ENCODE measurements at places on chromosomes 4 and X.
A peak's percentile ranks its signal among the peaks of the same experiment; 100 is the strongest.

GRCh38 chr4:112896609-112897190, 152.8 kb upstream of the ANK2 start:
- no peak for DNase-seq

DNA sequence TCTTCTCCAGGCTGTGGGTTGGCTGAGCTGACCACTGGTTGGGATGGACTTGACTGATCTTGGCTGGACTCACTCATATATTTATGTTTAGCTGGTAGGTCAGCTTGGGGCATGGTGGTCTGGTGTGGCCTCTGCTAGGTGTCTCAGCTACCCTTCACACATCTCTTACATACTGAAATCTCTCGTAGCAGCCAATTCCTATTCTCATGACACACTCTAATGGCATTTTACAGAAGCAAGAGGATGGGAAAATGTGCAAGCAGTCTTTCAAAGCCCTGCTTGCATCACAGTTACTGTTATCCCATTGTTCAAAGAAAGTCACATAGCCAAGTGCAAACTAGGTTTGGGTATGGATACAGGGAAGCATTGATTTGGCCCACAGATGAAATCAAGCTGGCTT, 55.5 kb upstream of the PCDH18 start:
- DNase-seq = no peak

DNA sequence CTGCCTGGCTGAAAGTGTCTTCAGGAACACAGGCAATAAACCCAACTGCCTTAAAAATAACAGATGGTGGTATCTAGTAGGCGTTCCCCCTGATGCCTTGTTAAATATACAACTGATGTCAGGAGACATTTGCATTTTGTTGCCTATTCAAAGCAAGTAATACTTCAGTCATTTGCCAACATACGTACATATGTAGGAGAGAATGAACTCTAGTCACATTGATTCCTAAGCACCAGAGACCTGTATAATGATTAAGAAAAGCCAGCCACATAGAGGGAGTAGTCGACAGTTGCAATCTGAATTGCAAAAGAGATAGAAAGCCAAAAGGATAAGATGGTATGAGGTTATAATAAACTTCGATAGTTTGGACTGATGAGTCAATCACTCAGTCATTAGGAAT, 191.0 kb upstream of the EMCN start:
- DNase-seq = no peak

DNA sequence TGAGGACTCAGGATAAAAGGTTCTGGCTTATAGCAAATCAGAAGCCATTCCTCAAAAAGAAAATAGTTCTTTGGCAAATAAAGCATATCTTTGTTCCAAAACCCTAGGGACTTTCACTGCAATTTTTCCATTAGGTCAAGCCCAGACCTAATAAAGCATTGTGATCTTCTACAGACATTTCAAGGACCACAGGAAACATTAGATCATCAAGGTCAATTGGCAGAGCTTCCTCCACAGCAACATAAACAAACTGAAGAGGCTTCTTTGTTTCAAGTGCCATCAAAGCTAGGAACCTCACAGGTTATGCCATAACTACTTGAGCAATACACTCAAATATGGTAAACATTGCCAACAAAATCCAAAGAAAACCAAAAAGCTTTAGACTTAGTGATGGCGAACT, 144.9 kb downstream of the ANXA5 start:
- DNase-seq = no peak

DNA sequence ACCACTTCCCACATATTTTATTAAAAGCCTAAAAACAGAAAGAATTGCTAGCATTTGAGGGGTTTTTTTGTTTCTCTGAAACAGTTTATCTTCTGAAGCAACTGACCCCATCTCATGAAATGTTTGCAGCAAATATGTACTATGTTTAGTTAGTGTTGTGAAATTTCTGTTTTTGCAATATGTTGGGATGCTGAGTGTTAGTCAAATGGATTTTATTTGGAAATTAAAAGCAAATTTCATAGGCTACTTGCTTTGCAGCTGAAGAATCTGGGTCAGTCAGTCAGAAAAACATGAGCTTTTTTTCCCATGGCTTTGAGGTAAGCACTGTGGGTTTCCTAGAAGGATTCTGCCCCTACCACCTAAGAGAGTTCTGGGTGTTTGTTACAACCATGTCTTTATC, 184.9 kb upstream of the DKK2 start:
- DNase-seq = no peak

DNA sequence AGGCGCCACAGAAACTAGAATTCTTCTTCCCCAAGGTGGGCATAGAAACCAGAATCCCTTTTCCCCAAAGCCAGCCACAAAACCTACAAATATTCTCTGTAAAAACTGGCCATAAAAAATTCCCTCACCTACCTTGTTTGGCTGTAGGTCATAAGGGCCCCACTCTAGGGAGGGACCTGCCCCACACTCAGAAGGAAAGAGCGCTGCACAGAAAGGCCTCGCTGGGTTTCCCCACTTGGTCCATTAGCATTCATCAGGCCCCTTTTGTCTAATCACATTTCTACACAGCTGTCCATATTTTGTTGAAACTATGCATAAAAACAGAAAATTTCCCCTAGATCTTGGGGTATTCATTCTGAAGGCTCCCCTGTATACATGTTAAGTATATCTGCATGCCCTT, 54.1 kb downstream of the PHKA2 start:
- DNase-seq = no peak

GRCh38 chr4:123236606-123237005, 160.0 kb upstream of the SPRY1 start:
- no peak for DNase-seq

GRCh38 chr4:930028-930551, 2.0 kb downstream of the GAK start:
- DNase-seq = no peak

DNA sequence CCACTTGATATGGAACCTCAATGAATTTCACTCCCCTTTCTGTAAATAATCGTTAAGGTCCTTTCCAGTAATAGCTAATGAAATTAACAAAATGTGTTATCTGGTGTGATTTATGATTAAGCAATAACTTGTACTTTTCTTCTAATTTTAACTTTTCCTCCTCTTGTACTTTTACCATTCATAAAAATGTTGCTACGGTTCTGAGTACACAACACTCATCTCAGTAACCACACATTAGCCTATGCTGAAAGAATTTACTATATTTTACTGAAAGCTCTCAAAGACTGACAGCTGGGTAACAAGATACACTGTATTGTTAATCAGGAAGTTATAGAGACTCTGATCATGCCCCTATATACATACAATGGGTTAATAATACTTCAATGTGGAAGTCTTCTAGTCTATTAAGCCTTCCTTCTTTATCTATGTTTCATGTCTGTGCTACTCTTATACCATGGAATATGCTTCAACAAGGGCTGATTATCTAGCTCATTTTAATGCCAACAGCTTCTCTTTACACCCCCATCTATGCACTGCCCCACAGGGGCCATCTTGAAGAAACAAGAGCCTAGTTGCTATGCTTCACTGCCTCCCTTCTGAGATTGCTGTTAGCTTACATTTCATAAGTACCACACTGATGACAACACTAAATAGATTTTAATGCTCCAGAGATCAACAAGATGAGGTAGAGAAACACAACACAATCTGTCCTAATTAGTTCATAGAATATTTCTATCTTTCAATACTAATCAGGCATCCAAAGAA, 39.1 kb downstream of the LAMP2 start:
- peak; percentile 9 for DNase-seq

GRCh38 chr4:158826057-158826456, 57.2 kb downstream of the FNIP2 start:
- no peak for DNase-seq

DNA sequence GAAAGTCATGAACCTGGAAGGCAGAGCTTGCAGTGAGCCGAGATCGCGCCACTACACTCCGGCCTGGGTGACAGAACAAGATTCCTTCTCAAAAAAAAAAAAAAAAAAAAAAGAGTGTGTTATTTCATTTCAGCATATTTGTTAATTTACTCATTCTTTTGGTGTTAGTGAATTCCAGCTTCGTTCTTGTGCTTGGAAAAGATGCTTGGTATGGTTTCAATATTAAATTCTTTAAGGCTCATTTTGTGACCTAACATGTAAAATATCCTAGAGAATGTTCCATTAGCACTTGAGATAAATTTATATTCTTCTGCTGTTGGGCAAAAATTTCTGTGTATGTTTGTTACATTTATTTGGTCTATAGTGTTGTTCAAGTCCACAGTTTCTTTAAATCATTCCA, 66.8 kb downstream of the SPIN3 start:
- DNase-seq = no peak

DNA sequence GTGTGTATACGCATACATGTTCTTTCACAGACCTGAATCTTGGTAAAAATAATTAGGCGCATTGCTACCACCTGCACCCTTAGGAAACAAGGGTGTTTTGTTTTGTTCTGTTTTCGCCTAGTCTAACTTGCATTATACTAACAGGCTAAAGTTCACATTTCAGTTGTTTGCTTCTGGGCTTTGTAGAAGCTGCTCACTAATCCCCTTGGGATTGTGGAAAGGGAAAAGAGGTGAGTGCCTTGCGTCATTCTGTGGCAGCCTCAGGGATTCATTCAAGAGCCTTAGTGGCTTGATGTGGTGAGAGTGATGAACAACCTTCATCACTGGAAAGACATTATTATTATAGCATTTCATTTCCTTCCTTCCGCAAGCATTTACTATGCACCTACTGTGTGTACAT, 331.1 kb downstream of the ADGRL3 start:
- DNase-seq = no peak

- DNase-seq = no peak
Measured at GRCh38 chr4:143344041-143344440, 7.4 kb downstream of the GAB1 start.

GRCh38 chr4:85798012-85798770, 323.2 kb downstream of the ARHGAP24 start:
- no peak for DNase-seq

DNA sequence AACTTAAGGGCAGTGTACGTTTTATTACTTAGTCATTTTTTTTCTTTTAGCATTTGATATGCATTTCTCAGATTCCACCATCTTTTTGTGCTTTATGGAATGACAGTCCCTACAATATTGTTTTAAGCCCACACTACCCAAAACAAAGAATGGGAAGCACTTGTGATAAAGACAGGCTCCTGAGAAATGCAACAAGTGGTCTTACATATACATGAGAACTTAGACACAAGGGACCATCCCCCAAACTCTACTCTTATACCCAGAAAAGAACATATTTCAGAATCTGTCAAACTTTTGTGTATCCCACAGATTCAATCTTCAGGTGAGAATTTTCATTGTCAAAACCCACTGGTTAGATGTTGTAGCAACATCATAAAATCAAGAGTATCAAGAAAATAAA, 491.1 kb downstream of the AFF2 start:
- no peak for DNase-seq

GRCh38 chrX:68086709-68087108, 346.6 kb downstream of the OPHN1 start:
- DNase-seq = no peak

GRCh38 chr4:106818764-106819163, 217.3 kb downstream of the DKK2 start:
- DNase-seq = no peak

- DNase-seq = no peak
Measured at GRCh38 chr4:121375262-121375661, 5.6 kb downstream of the QRFPR start.

GRCh38 chrX:24846550-24847150, 152.9 kb downstream of the POLA1 start:
- DNase-seq = no peak

GRCh38 chrX:41512394-41512793, 65.3 kb downstream of the NYX start:
- DNase-seq = peak; percentile 17

DNA sequence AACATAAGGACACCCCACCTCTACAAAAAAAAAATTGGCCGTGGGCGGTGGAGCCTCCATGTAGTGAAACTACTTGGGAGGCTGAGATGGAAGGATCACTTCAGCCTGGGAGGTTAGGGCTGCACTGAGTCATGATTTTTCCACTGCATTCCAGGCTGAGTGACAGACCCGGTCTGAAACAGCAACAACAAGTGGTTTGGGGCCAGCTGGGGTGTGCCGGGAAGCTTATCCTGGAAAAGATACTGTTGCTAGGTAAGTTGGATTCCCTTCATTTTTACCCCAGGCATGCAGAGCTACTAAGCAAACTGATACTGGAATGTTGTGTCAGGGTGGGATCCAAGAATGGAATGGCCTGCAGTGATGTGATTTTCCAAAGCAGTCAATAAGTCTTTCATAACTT, 57.0 kb downstream of the XAGE2 start:
- DNase-seq = no peak

DNA sequence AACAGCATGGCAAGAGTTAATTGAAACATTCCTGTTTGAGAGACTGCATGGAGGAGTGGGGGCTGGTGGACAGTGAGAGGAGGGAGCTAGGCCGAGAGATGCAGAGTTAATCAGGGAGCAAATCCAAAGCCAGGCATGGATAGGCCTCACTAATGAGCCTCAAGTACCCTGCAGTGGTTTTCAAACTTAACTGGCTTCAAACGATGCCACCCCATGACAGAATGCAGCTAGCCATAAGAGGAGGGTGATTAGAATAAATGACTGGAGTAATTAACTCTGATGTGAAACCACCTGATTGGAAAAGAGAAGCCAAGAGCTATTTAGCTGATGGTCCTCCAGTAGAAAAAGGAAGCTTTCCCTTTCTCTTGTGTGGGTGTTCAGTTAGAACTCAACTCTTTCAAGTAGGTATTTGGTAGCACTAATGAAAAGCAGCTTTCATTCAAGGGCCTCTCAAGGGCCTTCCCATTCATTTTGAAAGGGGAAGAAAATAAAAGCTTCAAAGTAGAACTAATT, 215.4 kb upstream of the MAB21L2 start:
- DNase-seq = peak; percentile 38

DNA sequence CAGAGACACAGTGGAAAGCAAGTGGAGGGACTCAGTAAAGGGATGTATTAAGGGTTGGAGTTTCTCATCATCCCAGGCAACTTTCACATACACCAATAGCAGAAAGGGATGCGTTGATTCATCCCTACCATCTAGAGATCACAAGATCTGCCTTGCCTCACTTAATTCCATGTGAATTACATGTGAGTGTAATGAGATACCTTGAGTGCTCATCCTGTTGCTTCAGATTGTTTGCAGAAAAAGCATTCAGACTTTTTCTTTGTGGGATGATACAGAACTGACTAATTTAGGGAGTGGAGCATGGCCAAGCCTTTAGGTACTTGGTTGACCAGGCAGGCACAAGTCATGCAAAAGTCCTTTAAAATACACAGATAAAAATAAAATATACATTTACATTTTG, 124.8 kb upstream of the SLIT2 start:
- DNase-seq = no peak

- DNase-seq = no peak
Measured at GRCh38 chrX:19649226-19649995, 134.1 kb upstream of the MAP3K15 start.

DNA sequence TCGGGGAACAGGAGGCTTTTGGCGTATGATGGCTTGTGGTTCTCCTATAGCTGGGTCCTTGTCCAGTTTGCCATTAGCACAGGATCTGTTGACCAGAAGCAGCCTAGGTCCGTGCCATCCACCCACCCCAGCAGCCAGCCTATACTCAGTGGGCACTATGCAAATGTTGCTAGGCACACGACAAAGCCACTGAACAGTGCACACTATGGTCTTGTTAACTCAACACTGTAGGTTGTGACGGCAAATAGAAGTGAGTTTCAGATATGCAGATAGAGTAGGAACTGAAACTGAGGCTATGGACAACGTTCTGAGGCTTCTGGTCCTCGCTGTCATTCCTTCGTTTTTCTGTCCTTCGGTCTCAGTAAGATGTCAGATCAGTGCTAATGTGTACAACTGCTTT, 541.3 kb upstream of the TENM3 start:
- DNase-seq = no peak

- DNase-seq = no peak
Measured at GRCh38 chr4:118973295-118973694, 84.6 kb downstream of the SYNPO2 start.

Data from GM06990 (cell line).